ENCODE measurements at places on chromosomes 4 and X.
A peak's percentile ranks its signal among the peaks of the same experiment; 100 is the strongest.

DNA sequence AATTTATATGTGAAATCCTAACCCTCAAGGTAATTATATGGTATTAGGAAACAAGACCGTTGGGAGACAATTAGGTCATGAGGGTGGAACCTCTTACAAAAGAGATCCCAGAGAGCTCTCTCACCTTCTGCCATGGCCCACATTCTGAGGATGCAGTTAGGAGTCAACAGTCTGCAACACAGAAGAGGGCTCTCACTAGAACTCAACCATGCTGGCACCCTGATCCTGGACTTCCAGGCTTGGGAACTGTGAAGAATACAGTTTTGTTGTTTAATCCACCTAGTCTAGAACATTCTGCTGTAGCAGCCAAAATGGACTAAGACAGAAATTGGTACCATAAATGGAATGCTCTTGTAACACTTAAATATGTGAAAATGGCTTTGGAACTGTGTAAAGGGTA is 278.8 kb upstream of the GALNTL6 start:
- no peak for DNase-seq

GRCh38 chr4:66949419-66949818 is 595.9 kb downstream of the CENPC start:
- no peak for DNase-seq

DNA sequence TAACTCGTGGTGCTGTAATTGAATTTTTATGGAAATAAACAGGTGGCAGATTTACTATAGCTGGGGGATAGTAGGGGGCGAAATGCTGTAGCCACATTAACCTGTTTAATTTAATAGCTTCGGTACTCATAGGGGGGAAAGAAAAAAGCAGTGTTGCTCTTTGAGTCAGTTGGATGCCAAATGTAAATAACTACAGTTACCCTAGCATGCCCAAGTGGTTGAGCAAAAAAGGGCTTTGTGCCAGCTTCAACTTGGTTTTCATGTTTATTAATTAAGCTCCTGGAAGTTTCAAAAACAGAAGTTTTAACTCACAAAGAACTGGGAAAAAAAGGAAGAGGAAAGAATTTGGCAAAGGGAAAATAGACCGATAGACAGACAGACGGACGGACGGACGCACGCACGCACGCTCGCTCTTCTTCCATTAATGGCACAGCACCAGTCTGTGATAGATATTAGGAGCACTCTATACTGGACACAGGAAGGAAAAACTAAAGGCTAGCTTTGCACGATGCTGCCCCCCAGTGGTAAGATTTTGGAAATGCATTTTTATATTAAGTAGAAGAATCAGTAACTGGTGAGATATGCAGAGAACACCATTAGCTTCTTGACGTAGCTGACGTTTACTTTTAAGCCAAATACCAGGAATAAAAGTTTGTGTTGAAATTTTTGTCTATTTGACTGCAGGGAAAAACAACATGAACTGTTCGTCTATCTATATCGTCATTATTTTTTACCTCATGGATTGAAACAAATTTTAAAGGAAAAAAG is 151.8 kb downstream of the SLC7A11 start:
- DNase-seq, result peak; percentile 67

DNA sequence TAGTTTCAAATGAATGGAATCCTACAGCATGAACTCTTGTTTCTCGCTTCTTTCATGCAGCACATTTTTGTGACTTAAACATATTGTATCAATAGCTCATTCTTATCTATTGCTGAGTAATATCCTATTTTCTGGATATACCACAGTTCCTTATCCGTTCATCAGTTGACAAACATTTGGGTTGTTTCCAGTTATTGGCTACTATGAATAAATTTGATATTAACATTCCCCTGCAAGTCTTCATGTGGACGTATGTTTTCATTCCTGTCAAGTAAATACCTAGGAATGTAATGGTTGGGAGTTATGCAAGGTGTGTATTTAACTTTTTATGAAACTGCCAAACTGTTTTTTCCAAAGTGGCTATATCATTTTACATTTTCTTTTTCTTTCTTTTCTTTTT is 114.0 kb upstream of the SH3RF1 start:
- DNase-seq, result no peak

- DNase-seq, result no peak
Observed at GRCh38 chrX:32137525-32137924, 1065.7 kb upstream of the FTHL17 start.

GRCh38 chr4:148782284-148782683 is 340.1 kb upstream of the NR3C2 start:
- no peak for DNase-seq

- no peak for DNase-seq
Observed at GRCh38 chr4:107363125-107363524, 327.0 kb upstream of the DKK2 start.

- no peak for DNase-seq
Observed at GRCh38 chrX:134935276-134935675, 55.5 kb upstream of the SMIM10 start.

DNA sequence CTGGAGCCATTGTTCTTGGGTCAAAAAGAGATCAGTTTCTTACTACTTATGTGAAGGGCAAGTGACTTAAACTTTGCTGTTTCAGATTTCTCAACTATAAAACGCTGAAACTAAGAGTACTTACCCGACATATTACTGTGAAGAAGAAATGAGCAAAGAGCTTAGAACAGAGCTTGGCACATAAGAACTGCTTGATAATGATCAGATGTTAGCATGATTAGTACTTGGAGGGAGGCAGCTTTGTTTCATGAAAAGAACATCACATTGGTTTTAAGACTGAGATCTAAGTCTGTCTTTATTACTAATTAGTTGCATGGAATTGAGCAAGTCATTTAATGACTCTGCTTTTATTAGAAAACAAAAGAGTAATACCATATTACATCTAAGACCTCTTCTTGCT is 169.1 kb downstream of the ARHGAP24 start:
- DNase-seq, result no peak

DNA sequence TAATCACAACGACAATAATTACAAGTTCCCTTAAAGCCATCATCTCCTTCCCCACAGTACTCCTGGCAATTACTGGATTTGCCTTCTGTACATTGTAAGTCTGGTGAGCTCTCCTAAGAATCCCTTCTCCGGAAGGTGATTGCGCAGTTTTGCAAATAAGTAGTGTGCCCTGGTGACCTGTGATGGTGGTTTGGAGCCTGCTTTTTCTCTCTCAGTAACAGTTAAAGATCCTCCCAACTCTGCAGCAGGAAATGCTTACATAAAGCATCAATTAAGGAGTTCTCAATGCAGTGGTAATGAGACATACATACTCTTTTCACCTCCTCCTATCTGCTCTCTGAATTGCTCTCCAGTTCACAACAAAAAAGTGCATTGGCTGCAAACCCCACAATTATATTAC is 159.7 kb downstream of the SH2D1A start:
- no peak for DNase-seq

DNA sequence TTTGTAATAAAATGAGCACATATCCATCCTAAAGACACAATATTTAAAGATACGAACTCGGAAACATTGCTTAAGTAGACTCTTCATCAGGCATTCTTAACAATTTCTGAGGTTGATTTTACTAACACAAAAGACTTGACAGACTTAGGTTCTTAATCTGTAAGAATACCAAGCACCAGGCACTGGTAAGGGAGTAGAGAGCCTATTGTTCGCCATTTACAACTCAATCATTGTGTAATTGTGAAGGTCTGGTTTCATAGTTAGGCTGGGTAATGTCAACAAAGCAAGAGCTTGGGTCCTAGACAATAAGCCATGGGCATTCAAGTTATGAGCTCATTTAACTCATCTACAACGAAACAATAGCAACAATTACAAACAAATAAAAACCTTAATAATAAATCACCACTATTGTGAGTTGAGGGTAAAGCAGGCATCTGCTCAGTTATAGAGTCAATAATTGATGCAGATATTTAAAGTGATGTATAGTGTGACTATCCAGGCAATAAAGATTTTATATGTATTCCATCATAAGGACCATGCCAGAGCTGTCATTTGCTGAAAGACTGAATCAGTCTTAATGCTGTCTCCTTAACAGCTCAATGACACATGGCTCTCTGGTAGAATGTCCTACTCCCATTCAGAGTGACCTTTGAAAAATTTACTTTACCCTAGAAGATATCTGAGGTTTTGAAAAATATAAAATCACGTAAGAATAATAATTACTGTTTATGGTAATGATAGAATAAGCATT is 664.0 kb upstream of the PCDH7 start:
- no peak for DNase-seq

DNA sequence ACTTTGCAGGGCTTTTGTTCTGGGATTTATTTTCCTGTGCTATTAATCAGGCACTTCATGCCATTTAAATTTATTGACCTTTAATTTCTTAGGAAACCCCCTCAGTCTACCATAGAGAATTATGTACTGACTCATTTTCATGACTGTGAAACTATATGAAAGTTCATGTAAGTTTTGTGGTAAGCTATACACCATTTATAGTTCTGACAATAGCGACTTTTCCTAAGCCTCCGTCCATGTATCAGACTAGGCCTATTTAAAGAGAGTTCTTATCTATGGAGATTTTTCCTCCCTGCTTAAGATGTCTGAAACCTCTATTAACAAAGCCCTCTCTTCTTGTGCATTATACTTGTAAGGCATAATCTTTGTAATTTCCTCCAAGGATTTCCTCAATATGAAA is 111.6 kb downstream of the AFF2 start:
- DNase-seq, result no peak

DNA sequence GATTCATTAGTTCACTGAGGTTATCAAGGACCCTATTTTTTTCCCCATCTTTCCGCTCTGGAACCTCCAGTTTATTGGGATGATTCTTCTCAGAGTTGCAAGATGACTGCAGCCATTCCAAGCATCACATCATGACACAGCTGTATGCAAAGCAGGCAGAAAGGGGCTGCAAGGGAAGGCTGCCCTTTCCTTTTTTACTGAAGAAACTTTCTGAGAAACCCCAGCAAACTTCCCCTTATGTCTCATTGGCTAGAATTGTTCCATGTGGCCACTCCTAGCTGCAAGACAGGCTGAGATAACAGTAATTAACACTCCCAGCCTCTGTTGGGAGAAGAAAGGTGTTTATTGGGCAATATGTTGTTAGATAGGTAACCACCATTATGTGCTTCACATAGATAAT is 102.6 kb downstream of the SATL1 start:
- peak; percentile 14 for DNase-seq

GRCh38 chr4:182679533-182679932 is 237.7 kb downstream of the DCTD start:
- DNase-seq, result no peak

GRCh38 chr4:90099812-90100211 is 27.4 kb upstream of the CCSER1 start:
- no peak for DNase-seq

DNA sequence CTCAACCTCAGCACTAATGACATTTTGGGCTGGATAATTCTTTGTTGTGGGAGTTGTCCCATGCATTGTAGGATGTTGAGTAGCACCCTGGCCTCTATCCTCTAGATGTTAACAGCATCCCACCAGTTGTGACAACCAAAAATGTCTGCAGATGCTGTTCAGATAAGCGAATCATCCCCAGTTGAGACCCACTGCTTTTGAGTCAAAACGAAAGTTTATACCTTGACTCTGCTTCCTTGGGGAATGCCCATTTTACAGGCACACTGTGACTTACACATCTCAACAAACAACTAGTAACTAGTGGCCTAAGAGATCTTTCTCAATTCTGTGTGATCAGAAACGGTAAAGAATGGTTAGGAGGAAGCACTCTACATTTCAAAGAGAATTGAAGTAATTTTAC is 37.0 kb downstream of the SEPSECS start:
- no peak for DNase-seq

GRCh38 chr4:42151568-42152506 is 618 bp downstream of the BEND4 start:
- DNase-seq, result peak; percentile 38

GRCh38 chr4:161003418-161004057 is 1160.3 kb downstream of the FSTL5 start:
- DNase-seq, result no peak

GRCh38 chrX:69089203-69089602 is 76.0 kb downstream of the PJA1 start:
- no peak for DNase-seq

DNA sequence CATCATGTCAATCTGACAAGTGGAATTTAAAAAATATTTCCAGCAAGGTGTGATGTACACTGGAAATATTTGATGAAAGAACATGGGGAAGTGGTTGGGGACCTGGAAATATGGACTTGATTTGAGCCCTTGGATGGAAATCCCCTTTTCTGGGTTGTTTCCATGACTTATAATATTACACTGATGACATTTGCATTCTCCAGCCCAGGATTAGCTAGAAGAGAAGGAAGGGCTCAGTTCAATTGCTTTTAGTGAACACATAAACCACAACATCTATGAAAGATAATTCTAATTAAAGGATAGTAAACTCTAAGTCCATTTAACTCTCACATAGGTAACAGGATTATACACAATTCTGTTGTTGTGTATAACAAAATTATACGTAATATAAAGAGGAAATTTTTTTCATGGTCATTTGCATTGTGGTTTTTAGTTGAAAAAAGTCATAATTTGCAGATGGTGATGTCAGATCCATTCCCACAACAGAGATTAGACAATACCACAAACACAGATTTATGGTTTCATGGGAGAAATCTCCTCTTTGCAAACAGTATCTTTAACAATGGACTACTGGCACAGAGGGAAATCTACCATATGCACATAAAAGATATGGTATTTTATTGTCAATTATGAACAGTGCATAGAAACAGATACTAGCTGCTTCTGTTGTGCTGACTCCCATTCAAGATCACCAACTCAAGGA is 126.5 kb downstream of the DKK2 start:
- DNase-seq, result no peak

DNA sequence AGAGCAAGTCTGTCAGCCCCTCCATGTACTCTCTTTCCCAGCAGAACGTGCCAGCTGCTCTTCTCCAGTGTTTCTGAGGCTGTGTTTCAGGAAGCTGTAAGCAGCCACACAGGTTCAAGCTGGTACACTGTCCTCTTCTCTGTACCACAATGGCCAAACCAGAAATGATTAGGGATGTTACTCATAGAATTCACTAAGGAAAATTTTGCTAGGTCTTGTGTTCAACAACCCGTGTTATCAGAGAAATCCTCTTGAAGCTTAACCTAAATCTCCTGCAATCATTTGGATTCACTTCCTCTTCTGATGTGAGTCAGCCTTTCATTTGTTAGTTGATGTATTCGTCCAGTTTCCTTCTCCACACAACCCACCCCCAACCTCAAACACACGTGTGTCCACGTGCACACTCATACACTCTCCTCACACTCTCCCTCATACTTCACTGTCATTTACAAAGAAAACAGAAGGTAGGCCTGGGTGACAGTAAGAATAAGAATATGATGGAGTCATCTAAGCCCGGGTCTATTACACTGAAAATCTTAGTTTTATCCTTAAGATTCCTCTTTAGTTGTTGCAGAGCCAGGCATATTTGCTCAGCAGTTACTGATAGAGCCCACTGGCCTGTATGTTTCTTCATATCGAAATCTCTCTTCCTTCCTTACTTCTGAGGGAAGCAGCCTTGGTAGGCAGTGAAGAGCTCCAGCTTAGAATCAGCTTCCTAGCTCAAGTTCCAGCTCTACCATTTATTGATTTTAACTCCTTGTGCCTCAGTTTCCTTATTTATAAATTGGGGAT is 63.4 kb downstream of the DCUN1D4 start:
- no peak for DNase-seq

DNA sequence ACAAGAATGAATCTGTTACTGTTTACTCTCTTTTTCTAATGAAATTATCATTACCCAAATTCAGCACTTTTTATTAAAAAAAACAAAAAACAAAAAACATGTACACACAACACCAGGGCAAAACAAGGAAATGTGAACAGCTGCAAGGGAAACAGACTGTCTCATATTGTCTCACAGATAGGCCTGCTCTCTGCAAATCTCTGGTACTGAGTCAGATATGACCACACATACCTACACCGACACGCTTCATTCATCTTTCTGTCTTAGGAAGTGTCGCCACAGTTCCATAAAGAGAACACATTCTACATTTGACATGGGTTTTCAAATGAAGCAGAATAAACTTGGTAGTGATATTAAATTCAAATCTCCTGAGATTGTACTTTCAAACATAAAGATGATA is 92.2 kb upstream of the GPR34 start:
- DNase-seq, result no peak
